ENCODE measurements at places on chromosomes 1 and 21. TPM values are rescaled to one million over a fixed set of nuclear protein-coding genes. Genes with fewer than 3 reads are reported as not detected.

Gene HUNK
- 0.48 TPM for polyA plus RNA-seq

Gene CLCNKA
- not detected for polyA plus RNA-seq

Gene CYP2J2
- polyA plus RNA-seq, result 0.10 TPM

Gene AJAP1
- not detected for polyA plus RNA-seq

Gene MTARC2
- 2.8 TPM for polyA plus RNA-seq

Gene CRB1
- not detected for polyA plus RNA-seq

Gene TTC39A
- polyA plus RNA-seq, result 0.46 TPM

DNA sequence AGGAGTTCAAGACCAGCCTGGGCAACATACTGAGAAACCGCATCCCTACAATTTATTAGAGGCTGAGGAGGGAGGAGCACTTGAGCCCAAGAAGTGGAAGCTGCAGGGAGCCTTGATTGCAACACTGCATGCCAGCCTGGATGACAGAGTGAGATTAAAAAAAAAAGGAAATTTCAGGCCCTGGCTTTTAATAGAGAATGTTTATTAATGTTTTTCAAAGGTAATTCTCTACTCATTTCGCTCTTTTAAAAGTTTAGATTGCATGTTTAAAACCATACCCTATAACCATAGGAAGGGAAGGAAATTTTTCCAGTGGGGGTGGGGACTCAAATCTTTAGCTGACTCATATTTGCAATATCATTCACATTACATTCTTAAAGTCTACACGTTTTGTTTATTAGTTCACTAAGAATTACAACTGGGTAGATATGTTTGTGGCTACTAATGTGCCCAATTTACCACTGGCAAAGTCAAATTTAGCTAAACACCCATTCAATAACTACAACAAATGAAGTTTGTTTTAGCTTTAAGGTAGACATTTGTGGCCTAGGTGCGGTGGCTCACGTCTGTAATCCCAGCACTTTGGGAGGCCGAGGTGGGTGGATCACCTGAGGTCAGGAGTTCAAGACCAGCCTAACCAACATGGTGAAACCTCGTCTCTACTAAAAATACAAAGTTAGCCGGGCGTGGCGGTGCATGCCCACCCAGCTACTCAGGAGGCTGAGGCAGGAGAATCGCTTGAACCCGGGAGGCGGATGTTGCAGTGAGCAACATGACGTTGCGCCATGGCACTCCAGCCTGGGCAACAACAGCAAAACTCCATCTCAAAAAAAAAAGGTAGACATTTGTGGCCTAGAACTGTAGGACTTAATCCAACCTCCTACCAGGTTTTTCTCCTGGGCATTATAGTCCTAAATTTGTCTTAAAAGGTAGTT, 5.0 kb downstream of the KDM5B start:
- DNase-seq, result no peak

DNA sequence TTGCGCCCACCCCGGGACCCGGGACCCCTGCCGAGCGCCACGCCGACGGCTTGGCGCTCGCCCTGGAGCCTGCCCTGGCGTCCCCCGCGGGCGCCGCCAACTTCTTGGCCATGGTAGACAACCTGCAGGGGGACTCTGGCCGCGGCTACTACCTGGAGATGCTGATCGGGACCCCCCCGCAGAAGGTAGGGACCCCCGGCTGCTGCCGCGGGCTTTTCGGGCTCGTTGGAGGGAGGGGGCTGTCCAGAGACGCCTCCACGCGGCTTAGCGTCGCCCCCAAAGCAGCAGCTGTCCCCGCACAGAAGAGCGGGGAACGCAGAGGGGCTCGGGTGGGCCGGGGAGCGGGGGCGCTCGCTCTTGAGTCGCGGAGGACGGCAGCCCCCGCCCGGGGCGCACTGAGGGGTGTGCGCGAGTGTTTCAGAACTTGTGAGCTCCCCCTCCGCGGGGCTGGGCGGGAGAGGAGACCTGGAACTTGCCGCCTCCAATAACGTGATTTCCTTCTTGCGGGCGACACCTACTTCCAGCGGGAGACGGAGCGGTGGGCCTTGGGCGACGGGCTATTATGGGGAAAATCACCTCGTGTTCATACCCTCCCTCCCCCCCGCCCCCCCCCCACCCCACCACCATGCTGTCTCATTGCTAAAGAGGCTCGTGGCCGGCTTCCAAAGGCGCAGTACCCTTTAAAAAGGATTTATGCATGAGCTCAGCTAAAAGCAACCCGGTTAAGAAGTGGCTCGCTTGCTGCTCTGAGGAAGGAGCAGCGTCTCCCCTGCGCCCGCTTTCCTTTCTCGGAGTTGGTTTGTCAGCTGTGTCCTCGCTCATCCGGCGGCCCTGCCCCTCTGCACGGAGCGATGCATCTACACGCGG, 664 bp downstream of the BACE2 start:
- no peak for DNase-seq

DNA sequence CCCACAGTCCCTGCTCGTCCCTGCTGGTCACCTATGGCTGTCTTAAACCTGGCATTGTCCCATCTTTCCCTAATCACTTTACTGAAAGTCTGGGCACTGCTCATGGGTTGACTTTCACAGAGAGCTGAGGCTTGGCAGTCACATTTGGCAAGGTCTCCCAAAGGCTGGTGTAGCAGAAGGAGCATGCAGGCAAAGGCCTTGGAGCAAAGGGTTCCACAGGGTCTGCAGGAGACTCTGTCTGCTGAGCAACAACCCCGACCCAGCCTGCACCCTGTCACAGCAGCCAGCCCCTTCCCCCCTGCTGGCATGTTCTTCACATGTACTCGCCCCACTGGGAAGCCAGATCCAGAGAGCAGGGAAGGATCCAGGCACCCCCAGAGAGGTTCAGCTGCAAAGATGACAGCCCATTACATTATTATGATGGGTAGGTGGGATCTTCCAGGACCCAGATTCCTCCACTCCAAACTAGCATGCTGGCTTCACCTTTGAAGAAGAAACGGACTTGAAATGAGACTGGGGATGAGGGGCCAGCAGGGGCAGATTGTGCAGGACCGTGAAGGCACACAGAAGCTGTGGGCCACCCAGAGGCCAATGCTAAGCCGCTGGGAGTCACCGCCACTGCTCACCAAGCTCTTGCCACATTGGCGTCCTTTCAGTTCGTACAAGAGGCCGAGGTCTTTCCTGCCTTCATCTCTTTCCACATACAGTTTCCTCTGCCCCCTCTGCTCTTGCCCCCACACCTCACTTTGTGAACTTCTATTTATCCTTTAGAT, 14.2 kb upstream of the TMEM125 start:
- no peak for DNase-seq

DNA sequence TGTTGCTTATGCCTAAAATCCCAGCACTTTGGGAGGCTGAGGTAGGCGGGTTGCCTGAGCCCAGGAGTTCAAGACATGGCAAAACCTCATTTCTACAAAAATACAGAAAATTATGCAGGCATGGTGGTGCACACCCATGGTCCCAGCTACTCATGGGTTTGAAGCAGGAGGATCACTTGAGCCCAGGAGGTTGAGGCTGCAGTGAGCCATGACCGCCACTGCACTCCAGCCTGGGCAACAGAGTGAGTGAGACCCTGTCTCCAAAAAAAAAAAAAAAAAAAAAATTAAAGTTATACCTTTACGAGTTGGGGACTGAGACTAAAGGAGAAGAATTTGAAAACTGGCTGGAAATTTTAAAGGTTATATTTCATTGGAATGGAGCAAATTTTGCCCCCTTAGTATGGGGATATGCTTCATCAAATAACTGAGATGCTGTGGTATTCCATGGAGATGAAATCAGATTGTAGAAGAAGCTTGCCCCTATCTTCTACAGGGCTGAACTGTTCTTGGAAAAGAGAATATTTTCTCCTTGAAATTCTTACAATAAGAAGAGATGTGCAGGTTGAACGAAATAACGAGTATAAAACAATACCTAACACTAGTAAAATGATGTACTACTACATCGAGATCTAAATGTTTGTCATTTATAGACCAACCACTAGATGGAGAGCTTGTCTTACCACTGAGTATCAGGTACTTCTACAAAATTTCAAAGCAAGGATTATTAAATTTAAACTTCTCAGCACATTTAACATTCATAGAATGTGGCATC, 34.9 kb upstream of the SCYL3 start:
- peak; percentile 16 for DNase-seq

- DNase-seq, result no peak
Measured at GRCh38 chr1:85428471-85429089, 36.4 kb downstream of the DDAH1 start.

DNA sequence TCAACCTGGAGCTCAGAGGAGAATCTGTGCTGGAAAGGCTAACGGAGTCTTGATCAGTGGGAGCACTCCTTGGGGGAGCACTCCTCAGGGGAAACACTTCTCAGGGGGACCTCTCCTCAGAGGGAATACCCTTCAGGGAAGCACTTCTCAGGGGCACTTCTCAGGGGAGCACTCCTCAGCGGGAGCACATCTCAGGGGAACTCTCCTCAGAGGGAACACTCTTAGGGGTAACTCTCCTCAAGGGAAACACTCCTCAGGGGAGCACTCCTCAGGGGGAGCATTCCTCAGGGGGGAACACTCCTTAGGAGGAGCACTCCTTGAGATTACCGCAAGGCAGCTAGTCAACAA, 41.2 kb downstream of the CD2 start:
- DNase-seq, result no peak

GRCh38 chr1:47948126-47948525, 49.1 kb downstream of the TRABD2B start:
- DNase-seq, result no peak

- DNase-seq, result no peak
Measured at GRCh38 chr21:38380481-38381137, 117.7 kb downstream of the ERG start.

DNA sequence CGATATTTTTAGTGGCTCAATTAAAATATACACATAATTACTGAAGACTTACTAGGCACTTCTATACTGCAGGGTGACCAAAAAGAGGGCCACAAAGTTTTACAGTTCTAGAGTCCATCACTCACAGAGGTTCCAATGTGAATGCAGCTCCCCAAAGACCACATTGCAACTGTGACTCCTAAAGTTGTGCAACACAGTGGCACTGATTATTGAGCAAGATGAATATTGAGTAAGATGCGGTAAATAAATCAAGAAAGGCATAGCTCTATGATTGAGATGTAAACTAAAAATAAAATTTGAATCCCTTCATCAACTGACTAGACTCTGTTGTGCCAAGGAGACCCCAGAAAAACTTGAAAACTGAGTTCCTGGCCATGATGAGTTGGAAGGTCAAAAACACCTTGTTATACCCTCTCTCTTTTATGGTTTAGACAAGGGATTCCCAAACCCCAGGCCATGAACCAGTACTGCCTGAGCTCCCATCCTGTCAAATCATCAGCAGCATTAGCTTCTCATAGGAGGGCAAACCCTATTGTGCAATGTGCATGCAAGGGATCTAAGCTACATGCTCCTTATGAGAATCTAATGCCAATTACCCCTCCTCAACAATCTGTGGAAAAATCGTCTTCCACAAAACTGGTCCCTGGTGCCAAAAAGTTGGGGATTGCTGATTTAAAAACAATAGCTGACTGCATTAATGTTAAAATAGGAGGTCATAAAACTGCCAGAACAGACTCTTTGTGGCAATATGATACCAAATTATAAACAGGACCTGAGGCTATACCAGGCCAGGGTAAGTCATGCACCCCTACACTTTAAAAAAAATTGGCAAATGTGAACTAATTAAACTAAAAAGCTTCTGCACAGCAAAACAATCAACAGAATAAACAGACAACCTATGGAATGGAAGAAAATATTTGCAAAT, 94.3 kb downstream of the ADGRL4 start:
- no peak for DNase-seq

DNA sequence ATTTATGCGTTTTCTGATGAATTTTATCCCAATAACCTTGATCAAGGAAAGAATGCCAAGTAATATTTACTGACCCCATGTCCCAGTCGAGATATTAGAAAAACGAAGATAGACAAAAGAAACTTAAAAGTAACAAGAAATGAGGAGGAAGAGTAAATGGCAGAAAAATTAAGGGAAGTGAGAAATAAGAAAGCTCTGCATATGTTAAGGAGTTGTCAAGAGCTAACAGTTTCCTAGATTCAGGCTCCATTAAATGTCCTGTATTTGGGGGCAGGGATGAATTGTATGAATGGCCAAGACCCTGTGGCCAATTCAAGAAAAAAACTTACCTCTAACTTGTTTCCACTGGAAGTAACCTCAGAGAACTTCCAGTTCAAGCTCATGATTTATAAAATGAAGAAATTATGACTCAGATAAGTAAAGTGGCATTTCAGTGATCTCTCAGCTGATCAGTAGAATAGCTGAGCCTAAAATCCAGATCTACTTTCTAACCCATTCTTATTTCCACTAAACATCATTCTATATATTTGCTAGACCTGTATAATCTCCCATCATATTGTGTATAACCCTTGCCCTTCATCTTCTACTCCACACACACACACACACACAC, 73.2 kb downstream of the ZC3H11B start:
- no peak for DNase-seq

GRCh38 chr1:207605444-207606361, 39.2 kb upstream of the CR1L start:
- no peak for DNase-seq

DNA sequence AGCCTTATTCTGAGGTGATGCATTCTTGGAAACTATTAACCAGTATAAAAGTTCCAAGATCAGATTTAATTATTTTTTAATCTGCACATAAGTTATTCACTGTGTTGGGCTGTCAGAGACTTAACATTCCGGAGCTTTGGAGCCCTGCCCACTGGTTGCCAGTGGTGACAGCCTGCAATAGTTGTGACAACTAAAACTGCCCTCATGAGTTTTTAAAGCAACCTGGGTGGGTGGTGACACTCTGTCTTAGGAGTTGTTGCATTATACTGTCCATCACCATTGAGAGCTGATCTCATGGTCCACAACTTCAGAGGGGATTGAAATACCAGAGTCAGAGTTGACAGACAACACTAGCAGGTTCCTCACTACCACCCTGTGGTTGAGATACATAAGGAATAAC, 653.9 kb upstream of the USP24 start:
- no peak for DNase-seq

- no peak for DNase-seq
Measured at GRCh38 chr1:227314014-227314848, 4.1 kb downstream of the CDC42BPA start.

DNA sequence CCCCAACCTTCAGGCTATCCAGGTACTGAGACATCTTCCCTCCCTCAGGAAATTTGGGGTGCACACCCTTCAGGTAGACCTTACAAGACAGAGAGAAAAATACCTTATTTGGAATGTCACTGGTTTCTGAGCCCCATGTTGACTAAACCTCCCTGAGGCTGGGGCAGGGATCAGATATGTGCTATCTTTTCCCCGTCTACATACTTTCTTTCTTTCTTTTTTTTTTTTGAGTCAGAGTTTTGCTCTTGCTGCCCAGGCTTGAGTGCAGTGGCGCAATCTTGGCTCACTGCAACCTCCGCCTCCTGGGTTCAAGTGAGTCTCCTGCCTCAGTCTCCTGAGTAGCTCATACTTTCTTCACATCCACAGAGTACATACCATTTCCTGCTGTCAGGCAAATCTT, 1.6 kb downstream of the CYB5R1 start:
- DNase-seq, result no peak

DNA sequence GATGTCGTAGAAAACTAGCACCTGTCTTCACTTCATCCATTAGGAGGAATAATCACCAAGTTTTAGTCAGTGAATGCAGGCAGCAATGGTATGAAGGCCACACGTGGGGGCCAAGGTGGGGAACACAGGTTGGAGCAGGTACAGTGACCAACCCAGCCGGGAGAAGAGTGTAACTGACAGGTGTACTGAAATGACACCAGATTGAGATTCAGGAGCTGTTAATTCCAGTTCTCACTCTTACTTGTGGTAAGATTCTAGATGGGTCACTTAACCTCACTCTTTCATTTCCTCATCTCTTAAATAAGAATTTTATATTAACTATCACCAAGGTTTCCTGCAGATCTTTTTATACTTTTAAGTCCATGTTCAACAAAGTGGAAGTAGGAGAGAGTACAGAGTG, 206.2 kb upstream of the PTBP2 start:
- DNase-seq, result no peak

Measured in AG04450 (cell line).